ENCODE measurements at places on chromosomes 7 and 10.

GRCh38 chr10:43570971-43571370, 3.4 kb downstream of the ZNF239 start:
- no peak for DNase-seq

- peak; percentile 51 for DNase-seq
Measured at GRCh38 chr7:140059273-140060242, 3.2 kb downstream of the PARP12 start.

GRCh38 chr7:120941856-120942255, 8.7 kb upstream of the ING3 start:
- DNase-seq, result no peak

- no peak for DNase-seq
Measured at GRCh38 chr10:67259319-67259929, 333.6 kb downstream of the LRRTM3 start.

DNA sequence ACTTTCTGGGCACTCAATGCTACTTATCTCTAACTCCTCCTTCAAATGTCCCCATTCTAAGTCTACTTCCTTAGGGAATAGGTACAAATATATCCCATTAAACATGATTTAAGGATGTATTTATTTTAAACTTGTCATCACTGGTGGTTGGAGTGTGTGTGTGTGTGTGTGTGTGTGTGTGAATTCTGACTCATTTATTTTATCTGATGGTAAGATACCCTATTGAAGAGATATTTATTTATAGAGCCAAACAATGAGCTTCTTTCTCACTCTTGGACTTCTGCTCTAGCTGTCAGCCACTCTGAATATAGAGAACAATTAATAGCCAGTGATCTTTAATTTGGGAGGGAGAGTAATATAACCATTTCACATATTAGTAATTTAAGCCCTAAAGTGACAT, 17.8 kb upstream of the MAGI2 start:
- no peak for DNase-seq

GRCh38 chr10:101414034-101414433, 60.1 kb downstream of the BTRC start:
- DNase-seq, result no peak

DNA sequence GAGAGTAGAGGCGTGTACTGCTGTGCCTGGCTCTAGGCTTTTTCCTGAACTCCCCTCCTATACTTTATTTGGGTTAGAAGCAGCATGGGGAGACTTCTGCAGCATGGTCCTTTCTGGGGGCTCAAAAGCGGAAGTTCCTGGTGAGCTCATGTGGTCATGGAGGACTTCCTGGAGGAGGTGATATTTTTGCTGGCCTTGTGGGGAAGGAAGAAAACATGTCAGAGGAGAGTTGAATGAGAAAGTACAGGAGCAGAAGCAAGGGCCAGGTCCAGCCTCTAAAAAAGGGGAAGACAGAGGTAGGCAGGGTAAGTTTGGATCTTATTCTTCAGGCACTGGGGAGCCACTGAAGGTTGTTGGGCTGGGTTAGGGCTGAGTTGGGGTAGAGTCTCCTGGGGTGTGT, 45.5 kb downstream of the CASTOR2 start:
- DNase-seq, result no peak

DNA sequence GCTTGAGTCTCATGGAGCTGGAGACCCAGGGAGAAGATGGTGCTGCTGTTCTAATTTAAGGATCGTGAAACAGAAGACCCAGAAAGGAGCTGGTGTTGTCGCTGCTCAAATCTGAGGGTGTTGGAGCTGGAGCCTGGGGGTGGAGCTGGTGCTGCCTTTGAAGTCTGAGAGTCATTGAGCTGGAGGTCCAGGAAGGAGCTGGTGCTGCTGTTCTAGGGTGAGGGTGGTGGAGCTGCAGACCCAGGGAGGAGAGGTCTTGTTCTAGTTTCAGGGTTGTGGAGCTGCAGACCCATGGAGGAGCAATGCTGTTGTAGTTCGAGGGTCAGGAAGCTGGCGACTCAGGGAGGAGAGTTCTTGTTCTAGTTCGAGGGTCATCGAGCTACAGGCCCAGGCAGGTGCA, 84.1 kb upstream of the ZNF479 start:
- no peak for DNase-seq

GRCh38 chr10:36676321-36676720, 449.1 kb upstream of the ANKRD30A start:
- no peak for DNase-seq

DNA sequence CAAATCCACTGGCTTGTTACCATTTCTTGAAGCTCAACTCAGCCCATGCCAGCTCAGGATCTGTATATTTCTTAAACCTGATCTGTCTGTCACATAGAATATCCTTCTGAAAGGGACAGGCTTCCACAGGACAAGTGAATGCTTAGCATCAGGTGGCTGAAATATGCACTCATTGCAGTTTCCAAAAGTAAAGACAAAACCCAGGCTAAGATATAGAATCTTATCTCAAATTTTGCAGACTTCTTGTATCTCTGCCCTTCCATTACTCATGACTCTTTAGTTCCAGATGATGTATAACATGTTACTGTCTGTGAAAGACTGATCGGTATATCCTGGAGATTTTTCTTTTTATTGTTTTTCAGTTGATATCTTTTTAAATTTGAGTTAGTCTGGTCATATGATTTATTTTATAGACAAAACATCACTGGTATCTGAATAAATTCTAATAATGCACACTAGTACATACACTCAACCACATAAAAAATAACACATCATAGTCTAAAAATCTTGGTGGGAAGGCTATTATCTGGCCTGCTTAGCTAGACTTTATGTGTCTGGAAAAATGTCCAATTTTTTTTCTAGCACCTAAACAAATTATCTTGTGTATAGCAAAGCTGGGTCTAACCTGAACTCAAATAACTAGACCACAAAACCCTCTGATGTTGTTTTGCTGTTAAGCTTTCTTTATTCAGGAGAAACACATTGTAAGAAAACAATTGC, 182.6 kb downstream of the ADAM12 start:
- DNase-seq, result no peak

DNA sequence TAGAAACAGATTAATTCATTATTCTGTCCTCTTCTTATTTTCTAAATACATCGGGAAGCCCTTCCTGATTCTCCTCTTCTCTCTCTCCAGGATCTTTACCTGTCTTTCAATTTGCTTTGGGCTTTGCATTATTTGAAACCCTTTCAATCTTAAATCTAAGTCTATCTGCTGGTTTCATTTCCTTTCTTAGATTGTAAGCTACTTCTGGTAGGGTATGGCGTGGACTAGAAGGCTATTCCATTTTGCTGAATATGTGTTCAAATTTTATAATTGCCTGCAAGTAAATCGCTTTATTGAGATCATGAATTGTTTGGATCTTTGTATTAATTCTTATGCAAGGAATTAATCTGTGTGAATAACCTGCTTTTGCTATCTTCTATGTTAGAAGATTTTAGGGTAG, 11.1 kb downstream of the STAM start:
- DNase-seq, result no peak

- peak; percentile 22 for DNase-seq
Measured at GRCh38 chr7:107879400-107880035, 11.5 kb upstream of the DLD start.

GRCh38 chr7:80393786-80394185, 118.1 kb downstream of the GNAT3 start:
- no peak for DNase-seq

DNA sequence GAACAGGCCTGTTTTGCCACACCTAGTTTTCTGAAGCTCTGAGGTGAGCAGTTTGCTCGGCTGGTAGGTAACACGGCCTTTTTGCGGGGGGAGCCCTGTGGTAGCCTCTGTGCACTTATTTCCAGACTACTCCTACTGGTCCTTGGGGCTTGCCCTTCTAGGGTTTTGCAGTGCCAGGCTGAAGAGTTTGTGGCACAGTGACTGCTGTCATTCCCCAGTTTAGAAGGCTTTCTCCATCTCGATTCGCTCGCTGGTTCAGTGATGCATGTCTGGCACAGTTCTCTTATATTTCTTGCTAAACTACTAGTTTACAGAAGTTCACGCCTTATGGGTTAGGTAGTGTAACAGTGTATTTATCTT, 711 bp downstream of the KIF20B start:
- no peak for DNase-seq

- DNase-seq, result no peak
Measured at GRCh38 chr7:22411977-22412693, 55.2 kb upstream of the RAPGEF5 start.

GRCh38 chr10:121732656-121733445, 134.6 kb upstream of the FGFR2 start:
- no peak for DNase-seq

- DNase-seq, result no peak
Measured at GRCh38 chr7:131226514-131226865, 101.2 kb upstream of the MKLN1 start.

DNA sequence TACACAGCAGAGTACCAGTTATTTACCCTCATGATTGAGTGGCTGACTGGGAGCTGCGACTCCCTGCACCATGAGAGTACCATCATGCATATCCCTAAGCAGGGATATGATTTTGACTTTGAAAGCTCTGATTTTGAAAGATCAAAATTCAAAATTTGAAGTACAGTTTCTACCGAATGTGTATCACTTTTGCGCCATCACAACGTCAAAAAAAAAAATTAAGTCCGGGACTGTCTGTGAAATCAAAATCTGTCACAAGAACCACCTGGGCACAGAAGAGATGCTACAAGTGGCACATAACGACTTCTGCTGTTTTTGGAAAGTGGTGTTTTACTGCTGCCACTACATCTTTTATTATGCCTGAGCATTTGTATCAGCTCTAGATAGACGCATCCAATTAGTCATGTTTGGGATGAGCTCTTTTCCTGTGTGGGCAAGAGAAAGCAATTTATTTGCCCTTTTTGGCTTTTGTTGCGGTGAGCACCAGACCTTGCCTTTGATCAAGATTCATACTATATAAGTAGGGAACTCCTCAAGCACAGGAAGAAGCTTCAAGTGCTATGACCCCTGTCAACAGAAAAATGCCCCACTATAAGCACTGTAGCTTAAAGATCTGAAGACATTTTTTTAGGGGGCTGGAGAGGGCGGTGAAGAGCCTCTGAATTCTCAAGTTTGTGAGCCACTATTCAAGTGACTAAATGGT, 10.7 kb downstream of the MTPN start:
- DNase-seq, result no peak

GRCh38 chr7:155701972-155702544, 57.6 kb downstream of the RBM33 start:
- DNase-seq, result no peak

- no peak for DNase-seq
Measured at GRCh38 chr10:54800741-54801421, at the start of gene PCDH15. Gene PCDH15, minus strand, starts transcription at chr10:54801231. Its CDS starts 136,969 bp downstream, at chr10:54664262.

DNA sequence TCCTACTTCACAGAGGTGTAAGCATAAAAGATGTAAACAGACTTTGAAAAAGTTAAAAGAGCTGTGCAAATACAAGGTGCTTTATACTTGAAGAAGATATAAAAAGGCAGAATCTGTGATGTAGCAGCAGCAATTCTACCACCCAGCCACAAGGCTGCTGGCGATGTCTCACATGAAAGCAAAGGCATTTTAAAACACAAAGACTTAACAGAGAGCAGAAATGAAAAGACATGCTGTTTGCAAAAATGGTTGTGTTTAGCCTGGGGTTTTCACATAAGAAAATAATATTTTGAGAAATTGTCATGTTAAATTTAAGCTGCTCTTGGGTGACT, 85.5 kb upstream of the ZNF800 start:
- no peak for DNase-seq

- DNase-seq, result no peak
Measured at GRCh38 chr10:1083581-1083980, 27.4 kb downstream of the WDR37 start.

DNA sequence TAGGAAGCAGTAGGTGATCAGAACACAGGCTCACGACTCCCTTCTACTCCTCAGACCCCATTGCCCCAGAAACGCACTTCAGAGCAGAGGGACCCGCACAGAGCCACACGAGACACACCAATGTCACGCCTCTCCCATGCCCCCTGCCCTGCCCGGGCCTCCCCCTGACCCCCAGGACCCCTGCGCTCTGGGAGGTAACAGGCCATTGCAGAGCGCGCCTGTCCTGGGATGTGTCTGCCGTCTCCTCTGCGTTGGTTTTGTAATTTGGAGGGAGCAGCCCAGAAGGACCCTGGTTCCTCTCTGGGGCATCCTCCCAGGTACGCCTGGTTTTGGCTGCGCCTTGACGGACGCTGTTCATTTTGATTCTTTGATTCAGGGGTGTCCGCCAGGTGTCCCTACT, 85.4 kb downstream of the UNCX start:
- DNase-seq, result no peak

DNA sequence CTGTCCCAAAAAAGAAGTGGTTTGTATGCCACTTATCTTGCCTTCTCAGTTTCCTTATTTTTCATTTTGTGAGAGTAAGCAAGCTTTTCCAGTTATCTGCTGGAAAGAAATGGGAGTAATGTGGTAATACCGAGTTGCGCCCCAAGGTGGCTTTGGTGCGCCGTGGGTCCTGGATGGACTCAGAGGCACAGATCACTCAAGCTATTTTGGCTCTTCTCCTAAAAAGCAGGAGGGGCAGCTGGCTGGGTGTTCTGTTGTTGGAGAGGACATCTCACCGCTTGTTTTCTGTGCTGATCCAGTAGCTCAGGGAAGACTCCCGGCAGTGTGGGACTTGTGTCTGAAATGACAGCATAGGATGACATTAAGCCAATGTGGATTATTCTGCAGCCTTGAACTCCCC, 16.4 kb downstream of the PRKRIP1 start:
- DNase-seq, result no peak

DNA sequence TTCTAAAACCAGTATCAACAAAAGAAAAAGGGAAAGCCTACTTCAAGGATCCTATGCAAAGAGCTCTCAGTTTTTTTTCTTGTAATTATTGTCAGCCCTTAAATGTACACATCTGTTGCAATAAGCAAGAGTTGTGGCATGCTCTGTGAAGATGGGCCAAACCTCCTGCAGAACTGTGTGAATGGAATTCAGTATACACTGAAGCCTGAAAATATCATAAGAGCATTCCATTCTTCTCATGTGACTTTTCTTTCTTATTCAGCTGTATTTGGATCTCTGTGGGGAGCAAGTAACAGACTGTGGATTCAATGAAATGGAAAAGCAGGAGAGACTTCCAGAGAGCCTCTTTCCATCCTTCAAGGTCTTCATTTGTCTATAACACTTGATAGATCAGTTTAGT, 130.7 kb downstream of the SAMD9 start:
- no peak for DNase-seq

- no peak for DNase-seq
Measured at GRCh38 chr7:27359181-27360125, 116.9 kb downstream of the EVX1 start.
